ENCODE measurements at places on chromosomes 4 and X.

DNA sequence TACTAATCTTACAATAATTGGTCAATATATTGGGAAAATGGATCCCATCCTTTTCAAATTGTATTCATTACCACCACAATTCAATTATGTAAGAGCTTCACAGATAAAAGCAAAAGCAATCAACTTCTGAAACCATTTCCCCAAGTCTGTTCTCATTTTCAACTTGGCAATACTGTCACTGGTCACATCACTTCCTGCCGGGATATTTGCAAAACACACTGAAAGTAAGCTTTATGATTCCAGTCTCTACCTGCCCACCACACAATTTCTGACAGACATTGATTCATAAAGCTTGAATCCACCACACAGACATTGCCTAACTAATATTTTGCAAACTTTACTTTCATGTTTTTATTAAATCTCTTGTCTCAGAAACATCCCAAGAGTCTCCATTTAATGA is 53.6 kb downstream of the LIN54 start:
- no peak for DNase-seq

DNA sequence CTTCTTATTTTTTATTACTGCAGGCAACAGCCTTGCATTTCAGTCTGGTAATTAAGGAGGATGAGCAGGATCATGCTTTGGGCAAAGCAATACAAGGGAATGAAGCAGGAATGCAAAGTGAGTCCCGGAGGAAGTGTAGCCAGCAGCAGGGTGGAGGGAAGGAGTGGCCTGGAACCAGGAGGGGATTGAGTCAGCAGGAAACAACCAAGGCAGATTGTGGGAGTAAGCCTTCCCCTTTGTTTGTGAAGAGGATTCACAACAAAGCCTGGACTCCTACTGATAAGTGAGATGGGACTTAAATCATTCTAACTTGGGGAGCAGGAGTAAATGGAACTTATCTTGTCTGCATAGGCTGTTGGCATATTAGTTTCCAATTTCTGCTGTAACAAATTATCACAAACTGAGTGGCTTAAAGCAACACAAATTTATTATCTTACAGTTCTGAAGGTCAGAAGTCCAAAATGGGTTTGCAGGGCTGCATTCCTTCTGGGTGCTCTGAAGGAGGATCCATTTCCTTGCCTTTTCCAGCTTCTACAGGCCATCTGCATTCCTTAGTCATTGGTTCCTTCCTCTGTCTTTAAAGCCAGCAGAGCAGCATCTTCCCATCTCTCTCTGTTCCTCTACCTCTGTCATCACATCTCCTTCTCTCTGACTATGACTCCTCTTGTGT is 93.2 kb upstream of the AP1S2 start:
- no peak for DNase-seq

DNA sequence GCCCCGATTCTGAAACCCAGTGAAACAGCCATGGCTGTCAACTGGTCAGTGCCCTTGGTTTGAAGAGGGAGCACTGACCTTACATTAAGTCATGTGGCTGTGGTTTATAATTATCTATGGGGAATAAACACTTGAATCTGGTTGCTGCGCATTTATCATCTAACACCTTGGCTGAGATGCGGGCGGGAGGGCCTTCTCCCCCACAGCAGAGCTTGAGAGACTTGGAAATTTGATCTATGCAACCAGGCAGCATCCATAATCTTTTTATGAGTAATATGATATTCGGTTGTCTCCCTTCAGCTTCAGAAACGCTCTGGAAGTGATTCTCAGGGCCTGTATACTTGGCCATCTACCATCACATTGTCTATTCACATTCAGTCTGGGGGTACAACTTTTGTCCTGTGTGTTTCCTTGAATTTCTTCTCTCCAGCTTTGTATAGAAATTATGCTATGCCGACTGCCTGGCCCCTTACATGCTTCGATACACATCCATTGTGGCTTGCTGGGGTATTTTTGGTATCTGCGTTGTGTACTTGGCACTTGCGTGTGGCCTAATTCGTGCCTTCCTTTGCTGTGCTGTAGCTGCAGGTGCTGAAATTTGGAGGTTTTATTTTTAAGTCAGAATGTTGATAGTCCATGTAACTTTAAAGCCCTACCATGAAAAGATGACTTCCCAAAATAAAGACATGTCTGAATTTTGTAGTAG is 321.6 kb downstream of the ARHGAP10 start:
- DNase-seq: no peak

DNA sequence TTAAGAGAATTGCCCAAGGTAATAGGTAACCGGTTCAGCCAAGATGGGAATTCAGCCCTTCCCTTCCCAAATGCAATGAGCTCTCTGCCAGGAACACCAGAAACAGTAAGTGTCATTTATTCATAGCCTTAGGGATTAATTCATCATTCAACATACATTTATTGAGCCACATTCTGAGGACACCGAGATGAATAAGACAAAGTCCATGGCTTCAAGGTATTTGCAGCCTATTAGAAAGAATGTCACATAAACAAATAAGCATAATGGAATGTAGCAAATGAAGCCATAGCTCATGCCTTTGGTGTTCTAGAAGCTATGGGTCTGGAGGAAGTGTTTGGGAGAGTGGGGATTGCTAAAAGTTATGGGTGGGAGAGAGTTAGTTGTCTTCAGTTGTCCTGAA is 6.3 kb upstream of the TAB3 start:
- no peak for DNase-seq

GRCh38 chr4:140720387-140721304 is 35.5 kb downstream of the TBC1D9 start:
- no peak for DNase-seq

DNA sequence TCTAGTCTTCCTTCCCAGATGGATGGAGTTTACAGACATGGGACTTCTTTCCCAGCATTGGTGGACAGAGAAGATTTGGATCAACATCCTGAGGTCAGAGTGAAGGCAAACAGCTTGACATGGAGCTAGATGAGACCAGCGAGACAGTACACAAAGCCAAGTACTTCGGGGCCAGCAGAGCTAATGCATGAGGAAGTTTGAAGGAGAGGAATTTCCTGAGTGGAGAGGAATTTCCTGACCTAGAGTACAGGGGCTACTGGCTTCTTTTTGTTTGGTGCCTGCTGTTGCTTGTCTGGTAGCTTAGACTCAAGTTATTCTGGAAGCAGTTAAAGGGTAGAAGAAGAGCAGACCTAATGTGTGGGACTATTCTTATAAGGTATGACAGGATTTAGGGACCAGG is 69.1 kb upstream of the EOLA2 start:
- DNase-seq: no peak

- no peak for DNase-seq
These were observed 510.1 kb downstream of the GALNTL6 start for GRCh38 chr4:172323288-172323687.

- DNase-seq: no peak
These were observed 349.5 kb downstream of the HS3ST1 start for GRCh38 chr4:11079171-11079570.

DNA sequence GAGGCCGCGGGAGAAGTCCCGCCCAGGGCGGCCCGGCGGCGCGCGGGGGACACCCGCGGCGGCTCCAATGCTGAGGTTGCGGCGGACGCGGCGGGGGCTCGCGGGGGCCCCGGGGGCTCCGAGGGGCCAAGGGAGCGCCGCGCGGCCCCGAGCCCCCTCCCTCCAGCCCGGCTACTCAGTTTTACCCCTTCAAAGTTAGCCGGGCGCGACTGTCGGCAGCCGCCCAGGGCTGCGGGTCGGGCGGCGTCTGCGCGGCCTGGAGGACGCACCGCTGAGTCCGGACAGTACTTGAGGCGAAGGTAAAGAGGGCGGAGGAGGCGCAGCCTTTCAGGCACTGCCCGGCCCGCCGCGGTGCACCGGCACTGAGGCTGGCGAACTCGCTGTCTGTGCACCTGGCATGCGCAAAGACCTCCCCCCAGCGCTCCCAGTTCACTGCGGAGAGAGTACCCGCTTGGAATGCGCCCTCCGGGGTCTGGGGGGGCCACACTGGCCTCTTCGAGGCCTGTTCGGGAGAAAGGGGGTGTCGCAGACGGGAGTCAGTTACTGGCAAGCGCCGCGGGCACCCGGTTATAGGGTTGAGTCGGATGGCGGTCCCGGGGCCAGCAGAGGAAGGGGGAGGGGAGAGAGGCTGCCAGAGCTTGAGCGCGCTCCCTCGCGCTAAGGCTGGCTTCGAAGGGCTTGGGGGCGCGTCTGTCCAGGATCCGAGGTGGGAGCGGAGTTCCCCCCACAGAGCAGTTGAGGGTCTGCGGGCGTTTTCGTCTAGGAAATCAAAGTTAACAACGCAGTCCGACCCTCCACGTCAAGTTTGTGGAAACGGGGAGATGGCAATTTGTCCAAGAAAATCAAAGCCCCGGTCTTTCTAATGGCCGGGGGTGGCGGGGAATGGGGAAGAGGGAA is 1.1 kb downstream of the PCDH19 start:
- DNase-seq: no peak

GRCh38 chr4:576245-576821 is at the start of gene TMEM271:
TSS of gene TMEM271 (minus strand) at chr4:576295. CDS start at chr4:576062, 233 bp downstream.
- no peak for DNase-seq

DNA sequence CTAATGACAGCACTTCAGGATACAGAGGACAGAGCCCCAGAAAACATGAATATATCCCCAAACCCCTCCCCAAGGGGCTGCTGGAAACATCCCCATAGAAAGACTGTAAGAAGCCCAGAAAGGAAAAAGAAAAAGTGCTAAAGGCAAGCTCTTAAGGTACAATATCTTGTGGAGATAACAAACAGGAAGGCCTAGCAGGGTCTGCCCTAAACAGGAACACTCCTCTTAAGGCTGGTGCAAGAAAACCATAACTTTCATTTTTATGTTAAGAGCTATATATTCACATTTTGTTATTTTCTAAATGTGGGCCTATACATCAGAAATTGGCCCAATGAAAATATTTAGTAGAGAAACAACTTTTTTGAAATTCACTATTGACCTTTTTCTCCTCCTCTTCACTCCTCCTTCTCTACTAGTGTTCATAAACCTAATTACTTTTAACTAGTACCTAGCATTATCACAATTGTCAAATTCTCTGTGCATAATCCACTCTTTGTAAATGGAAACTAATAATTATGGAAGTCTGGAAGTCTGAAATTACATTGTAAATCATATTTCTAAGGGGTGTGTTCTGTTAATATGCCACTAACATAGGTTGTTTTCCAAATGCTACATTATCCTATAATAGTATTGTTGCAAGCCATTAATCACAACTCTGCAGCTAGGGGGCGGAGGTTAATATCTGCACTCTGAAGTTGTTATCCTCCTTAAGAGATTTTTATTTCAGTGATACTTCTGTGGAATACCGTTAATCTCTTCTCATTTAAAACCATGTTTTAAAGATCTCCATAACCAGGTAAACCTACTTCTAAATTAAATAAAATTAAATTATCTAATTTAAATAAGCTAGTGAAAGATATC is 59.8 kb downstream of the CASK start:
- no peak for DNase-seq

DNA sequence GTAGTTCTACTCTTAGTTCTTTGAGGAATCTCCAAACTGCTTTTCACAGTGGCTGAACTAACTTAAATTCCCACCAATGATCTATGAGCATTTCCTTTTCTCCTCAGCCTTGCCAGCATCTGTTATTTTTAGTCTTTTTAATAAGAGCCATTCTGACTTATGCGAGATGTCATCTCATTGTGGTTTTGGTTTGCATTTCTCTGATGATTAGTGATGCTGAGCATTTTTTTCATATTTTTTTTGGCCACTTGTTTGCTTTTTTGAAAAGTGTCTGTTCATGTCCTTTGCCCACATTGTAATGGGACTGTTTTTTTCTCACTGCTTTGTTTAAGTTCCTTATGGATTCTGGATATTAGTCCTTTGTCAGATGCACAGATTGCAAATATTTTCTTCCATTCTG is 21.5 kb upstream of the PHKA1 start:
- DNase-seq: no peak

GRCh38 chrX:9538544-9539045 is 73.7 kb downstream of the TBL1X start:
- DNase-seq: no peak

DNA sequence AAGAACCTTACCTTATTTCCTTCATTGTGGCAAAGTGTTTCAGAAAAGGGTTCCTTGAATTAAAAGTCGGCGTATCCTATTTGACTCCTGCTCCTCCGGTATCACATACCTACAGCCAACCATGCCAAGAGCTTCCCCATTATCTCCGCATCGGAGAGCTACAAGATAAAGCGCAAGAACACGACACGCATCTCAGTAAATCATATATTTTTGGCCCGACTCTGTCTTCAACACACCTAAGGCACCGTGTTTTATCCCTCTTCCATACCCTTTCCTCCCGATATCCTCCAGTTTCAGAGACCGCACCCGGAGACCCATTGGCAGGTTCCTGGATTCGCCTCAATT is 497 bp upstream of the THAP9 start:
- DNase-seq: no peak

DNA sequence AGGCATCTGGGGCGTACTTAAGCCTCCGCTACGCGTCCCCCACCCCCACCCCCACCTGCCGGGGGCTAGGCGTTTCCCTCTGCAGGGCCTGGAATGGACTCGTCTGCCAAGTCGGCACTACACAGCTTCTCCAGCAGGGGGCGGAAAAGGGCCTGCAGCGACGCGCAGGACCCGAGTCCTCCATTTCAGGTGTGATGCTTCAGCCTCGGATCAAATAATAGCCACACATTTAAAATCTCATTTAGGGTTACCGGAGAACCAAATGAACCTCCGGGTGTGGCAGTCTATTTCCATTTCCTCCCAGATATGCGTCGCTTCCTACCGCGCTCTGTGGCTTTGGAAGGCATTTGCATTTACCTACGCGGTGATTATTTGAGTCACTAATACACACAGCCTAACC is 2.9 kb downstream of the PAK3 start:
- peak; percentile 34 for DNase-seq

GRCh38 chr4:146132445-146132844 is 43.1 kb upstream of the LSM6 start:
- no peak for DNase-seq

- no peak for DNase-seq
These were observed 203.7 kb upstream of the NWD2 start for GRCh38 chr4:37040816-37041215.

GRCh38 chr4:164807611-164808010 is 53.7 kb downstream of the SMIM31 start:
- no peak for DNase-seq

- no peak for DNase-seq
These were observed 116.6 kb upstream of the DIAPH2 start for GRCh38 chrX:96568071-96568470.

GRCh38 chr4:139266583-139267257 is 13.3 kb downstream of the MGARP start:
- DNase-seq: no peak

GRCh38 chr4:13548059-13548983 is 4.0 kb upstream of the NKX3-2 start:
- DNase-seq: no peak

DNA sequence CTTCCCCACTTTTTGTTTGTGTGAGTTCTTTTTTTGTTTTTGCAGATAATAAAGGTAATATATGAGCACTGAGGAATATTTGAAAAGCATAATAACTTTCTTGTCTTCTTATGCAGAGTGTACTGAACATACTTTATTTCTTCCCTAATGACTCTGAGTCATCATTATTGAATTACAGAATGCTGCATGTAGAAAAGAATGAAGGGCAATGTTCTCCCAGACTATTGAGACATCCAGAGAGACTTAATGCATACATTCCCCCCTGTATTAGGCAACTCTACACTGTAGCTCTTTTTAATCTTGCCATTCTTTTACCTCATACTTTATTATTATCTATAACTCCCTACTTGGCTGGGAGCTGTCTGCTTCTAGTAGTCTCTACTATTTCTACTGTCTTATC is 240.5 kb upstream of the ANKRD50 start:
- DNase-seq: no peak

Measured in stimulated activated CD4-positive, alpha-beta T cell treated with anti-CD3 and anti-CD28 coated beads, Interleukin-2, amount 100 ng/mL, for 4 hours (primary cell).